Dermis blood vessel endothelial cell (primary cell): ENCODE measurements at places on chromosomes 11 and 22. TPM values are rescaled to one million over a fixed set of nuclear protein-coding genes. Genes with fewer than 3 reads are reported as not detected.

Gene SMCO4
- 6.2 and 25.5 TPM in 2 replicates for total RNA-seq

Gene OR8B3
- not detected in 2 replicates for total RNA-seq

Gene PRG2
- total RNA-seq: 0.19 TPM in 1 of 2 replicates, not detected in the other

Gene CHCHD10
- total RNA-seq: 2.6 and 9.6 TPM in 2 replicates

Gene KRTAP5-1
- not detected in 2 replicates for total RNA-seq

Gene PTPRCAP
- 1.0 and 2.2 TPM in 2 replicates for total RNA-seq

Gene DMC1
- 0.85 and 1.8 TPM in 2 replicates for total RNA-seq

Gene GGT5
- total RNA-seq: 4.9 and 27.8 TPM in 2 replicates

Gene MS4A15
- total RNA-seq: not detected in 2 replicates
